HuH-7 (cell line): ENCODE measurements at places on chromosomes 16 and 17.

DNA sequence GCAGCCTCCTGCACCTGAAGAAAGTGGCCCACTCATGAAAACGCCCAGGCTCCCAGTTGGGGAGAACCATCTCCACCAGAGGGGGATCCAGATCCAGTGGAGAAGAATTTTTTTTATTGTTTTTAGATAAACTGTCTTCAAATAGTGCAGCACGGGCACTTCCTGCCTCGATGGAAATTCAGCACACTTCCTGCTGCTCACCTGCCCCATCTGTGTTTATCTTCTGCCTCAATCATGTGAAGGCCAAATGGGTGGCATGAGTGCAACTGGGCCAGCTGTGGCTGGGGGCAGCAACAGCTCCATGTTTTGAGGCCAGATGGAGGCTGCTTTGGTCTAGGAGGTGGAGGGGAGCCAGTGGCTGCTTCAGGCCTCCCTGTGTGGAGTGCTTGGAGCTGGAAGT, 75.9 kb upstream of the WSB1 start:
- no peak for DNase-seq

GRCh38 chr17:32268734-32269288, 3.2 kb downstream of the RHBDL3 start:
- DNase-seq = no peak

GRCh38 chr17:56700919-56701420, 107.5 kb downstream of the NOG start:
- no peak for DNase-seq

- peak; percentile 40 for DNase-seq
These were observed 2.1 kb upstream of the IRX5 start for GRCh38 chr16:54928411-54929089.

DNA sequence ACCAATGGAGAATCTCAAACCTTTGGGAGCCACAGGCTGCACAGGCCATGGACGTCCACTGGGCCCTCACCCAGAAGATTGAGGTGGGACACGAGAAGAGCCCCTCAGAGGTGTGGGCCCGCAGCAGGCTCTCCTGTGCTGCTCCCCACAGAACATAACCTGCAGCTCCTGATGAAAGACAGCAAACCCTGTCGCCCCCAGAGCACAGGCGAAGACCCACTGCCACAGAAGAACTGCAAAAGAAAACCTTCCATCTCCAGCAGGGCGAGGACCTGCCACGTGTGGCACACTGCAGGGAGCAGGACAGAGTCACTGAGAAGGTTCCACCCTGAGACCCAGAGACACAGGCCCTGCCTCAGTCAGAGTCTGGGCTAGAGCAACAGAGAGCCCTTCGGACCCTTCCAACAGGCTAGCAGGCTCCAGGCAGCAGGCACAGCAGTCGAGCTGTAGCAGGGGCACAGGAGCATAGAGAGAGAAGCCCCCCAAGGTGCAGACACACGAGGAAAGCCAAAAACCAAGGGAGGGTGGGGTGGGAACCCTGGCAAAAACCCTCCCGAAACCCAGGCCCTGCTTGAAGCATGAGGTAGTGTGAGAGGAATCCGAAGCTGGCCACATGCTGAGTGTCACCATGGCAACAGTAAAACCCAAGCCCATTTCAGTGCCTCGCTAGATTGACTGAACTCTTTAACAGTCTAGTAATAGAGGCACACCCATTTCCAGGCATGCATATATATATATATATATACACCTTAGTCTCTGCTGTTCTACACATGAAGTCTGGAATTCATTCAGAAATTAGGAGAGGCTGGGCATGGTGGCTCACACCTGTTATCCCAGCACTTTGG, 60.0 kb upstream of the CHMP6 start:
- DNase-seq = no peak

- no peak for DNase-seq
These were observed 43.4 kb upstream of the ANKFN1 start for GRCh38 chr17:56109836-56110235.

DNA sequence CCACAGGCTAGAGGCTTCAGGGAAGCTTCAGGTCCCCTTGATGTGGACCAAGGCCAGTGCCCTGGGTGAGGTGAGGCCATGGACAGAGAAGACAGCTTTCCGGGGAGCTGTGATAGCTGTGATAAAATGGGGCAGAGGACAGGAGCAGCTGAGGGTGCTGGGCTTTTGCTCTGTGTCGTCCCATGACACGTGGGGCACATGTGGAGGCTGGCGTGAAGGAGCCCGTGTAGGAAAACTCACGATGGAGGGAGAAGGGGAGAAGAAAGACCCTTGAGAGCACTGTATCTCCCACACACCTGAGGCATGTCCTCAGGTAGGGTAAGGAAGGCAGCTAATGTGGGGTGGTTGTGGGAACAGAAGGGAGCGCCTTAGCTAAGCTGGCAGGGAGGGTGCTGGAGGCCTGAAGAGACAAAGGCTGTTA, 21.3 kb downstream of the B9D1 start:
- DNase-seq = no peak
